ENCODE measurements at places on chromosomes 2 and 18. TPM values are rescaled to one million over a fixed set of nuclear protein-coding genes. Genes with fewer than 3 reads are reported as not detected.

GRCh38 chr18:13268158-13269012, 49.8 kb downstream of the LDLRAD4 start:
- H3K36me3 ChIP-seq = peaks cover 18% of the 10 kb centered on the region
- DNase-seq = no peak
- H3K4me1 ChIP-seq = peaks cover 47% of the 10 kb centered on the region
- H3K27me3 ChIP-seq = no peaks in the 10 kb centered on the region

Gene FN1
- total RNA-seq = 222 TPM

Gene GMCL1
- total RNA-seq = 14.1 TPM

- no peak for DNase-seq
- H3K27me3 ChIP-seq = no peaks in the 10 kb centered on the region
- no peak overlapping the region for H3K27ac ChIP-seq
- H3K36me3 ChIP-seq = no peaks in the 10 kb centered on the region
- H3K4me3 ChIP-seq = no peak overlapping the region
These were observed 233.7 kb downstream of the CALCRL start for GRCh38 chr2:187214306-187214705.

DNA sequence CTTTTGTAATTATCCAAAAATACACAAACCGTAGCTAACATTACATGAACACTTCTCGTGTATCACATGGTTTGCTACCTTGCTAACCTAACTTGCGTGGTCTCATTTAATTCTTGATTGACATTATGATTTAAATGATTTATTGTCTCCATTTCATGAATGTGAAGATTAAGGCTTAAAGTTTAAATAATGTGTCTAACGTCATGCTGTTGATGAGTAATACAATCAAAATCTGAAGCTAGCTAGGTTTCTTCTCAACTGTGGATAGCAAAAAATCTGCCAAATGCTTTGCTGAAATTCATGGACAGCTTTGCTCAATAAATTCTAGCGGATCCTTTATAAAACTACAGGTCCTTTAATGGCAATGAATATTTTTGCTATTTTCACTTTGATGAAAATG, 274.1 kb upstream of the MC4R start:
- no peak for DNase-seq
- no peak overlapping the region for H3K4me3 ChIP-seq
- no peaks in the 10 kb centered on the region for H3K36me3 ChIP-seq
- H3K27me3 ChIP-seq = no peaks in the 10 kb centered on the region
- no peaks in the 10 kb centered on the region for H3K4me1 ChIP-seq

- H3K36me3 ChIP-seq = no peaks in the 10 kb centered on the region
- no peak for DNase-seq
- H3K4me1 ChIP-seq = no peaks in the 10 kb centered on the region
- no peak overlapping the region for H3K27ac ChIP-seq
- no peak overlapping the region for H3K4me3 ChIP-seq
- no peaks in the 10 kb centered on the region for H3K27me3 ChIP-seq
These were observed 405.1 kb upstream of the CWC22 start for GRCh38 chr2:180412219-180412618.

DNA sequence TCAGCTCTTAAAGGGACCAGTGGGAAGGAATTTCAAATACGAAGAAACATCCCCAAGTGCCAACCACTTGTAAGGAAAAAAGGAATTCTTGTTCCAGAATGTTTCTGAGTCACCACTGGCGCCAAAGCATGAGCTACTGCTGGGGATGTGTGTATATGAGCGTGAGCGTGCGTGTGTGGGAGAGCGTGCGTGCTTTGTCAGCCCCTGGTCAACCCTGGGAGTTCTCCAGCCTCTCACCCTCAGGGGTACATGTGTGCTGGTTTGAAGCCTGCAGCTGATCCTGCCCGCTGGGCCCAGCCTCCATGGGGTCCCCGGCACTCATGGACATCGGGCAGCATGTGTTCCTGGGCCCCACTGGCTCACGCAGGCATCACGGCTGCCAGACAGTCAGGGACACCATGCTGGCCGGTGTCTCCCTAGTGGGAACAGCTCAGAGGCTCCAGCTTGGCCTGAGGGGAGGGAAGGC, 17.1 kb downstream of the HS6ST1 start:
- DNase-seq = no peak
- peaks cover 21% of the 10 kb centered on the region for H3K4me1 ChIP-seq
- no peaks in the 10 kb centered on the region for H3K27me3 ChIP-seq
- no peak overlapping the region for H3K4me3 ChIP-seq
- peaks cover 59% of the 10 kb centered on the region for H3K36me3 ChIP-seq

DNA sequence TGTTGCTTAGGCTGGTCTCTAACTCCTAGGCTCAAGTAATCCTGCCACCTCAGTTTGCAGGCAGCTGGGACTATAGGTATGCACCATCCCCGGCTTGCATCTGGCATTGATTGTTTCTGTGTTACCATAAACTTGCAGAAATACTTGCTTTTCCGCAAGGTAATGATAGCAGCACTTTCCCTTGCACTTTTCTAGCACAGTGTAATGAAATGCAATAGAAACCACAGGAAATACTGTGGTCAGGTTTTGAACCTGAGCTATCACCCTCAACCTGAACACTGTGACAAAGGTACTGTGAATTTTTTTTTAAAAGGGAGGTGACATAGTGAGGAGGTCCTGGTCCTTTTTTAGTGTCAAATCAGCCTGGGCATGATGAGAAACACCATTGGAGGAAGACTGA, 38.3 kb downstream of the DHRS9 start:
- DNase-seq = peak; percentile 86
- H3K27ac ChIP-seq = no peak overlapping the region
- H3K4me3 ChIP-seq = no peak overlapping the region
- no peaks in the 10 kb centered on the region for H3K27me3 ChIP-seq
- peaks cover 51% of the 10 kb centered on the region for H3K4me1 ChIP-seq
- no peaks in the 10 kb centered on the region for H3K36me3 ChIP-seq

DNA sequence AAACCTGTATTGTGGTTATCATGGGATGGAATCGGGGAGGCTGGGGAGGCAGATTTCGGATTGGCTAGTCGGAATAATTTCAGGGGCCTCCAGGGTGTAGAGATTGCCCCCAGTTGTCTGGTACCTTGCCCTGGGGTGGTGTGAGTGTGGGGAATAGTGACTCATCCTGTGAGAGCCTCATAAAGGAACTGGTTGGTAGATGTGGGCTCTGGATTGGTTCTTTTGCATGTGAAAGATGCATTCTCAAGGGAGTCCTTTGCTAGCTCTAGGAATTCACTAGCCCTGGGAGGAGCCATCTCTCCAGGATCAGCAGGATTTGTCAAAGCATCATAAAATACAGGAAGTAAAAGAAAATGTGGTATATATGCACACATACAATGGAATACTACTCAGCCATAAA, 331.6 kb downstream of the SETBP1 start:
- H3K4me3 ChIP-seq = no peak overlapping the region
- DNase-seq = no peak
- no peaks in the 10 kb centered on the region for H3K27me3 ChIP-seq
- H3K27ac ChIP-seq = no peak overlapping the region
- peaks cover 3% of the 10 kb centered on the region for H3K4me1 ChIP-seq

Gene COPS8
- 60.9 TPM for total RNA-seq

- H3K27ac ChIP-seq = no peak overlapping the region
- H3K27me3 ChIP-seq = no peaks in the 10 kb centered on the region
- no peak overlapping the region for H3K4me3 ChIP-seq
These were observed 27.0 kb upstream of the INO80D start for GRCh38 chr2:206112846-206113547.

GRCh38 chr2:15812187-15812780, 128.1 kb upstream of the MYCN start:
- peaks cover 6% of the 10 kb centered on the region for H3K4me1 ChIP-seq
- no peaks in the 10 kb centered on the region for H3K27me3 ChIP-seq
- H3K27ac ChIP-seq = no peak overlapping the region
- H3K36me3 ChIP-seq = no peaks in the 10 kb centered on the region
- H3K4me3 ChIP-seq = no peak overlapping the region

- DNase-seq = no peak
- H3K4me1 ChIP-seq = peaks cover 2% of the 10 kb centered on the region
- H3K4me3 ChIP-seq = no peak overlapping the region
These were observed 5.8 kb upstream of the PRELID3A start for GRCh38 chr18:12401881-12402280.

- H3K27me3 ChIP-seq = no peaks in the 10 kb centered on the region
- DNase-seq = no peak
- no peak overlapping the region for H3K27ac ChIP-seq
- no peak overlapping the region for H3K4me3 ChIP-seq
- no peaks in the 10 kb centered on the region for H3K4me1 ChIP-seq
- H3K36me3 ChIP-seq = no peaks in the 10 kb centered on the region
These were observed 54.0 kb upstream of the CYP1B1 start for GRCh38 chr2:38129987-38130386.

DNA sequence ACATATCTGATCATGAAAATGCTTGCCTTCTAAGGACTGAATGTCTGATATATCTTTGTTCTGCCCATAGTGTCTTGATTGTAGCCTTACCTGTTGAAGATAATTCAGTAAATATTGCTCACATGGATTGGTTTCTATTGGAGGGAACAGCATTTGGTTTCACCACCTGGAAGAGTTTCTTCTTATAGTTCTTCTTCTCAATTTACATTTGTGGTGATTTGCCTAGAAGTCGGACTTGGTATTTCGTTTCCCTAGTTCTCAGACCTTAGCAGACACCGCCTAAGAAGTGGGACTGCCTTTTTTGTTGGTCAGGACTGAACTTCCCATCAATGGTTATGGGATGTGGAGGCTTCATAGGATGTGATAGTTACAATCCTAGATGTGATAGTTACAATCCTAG, 20.2 kb downstream of the MGAT5 start:
- no peak for DNase-seq
- no peak overlapping the region for H3K4me3 ChIP-seq
- H3K27ac ChIP-seq = no peak overlapping the region
- peaks cover 12% of the 10 kb centered on the region for H3K36me3 ChIP-seq
- peaks cover 20% of the 10 kb centered on the region for H3K4me1 ChIP-seq
- H3K27me3 ChIP-seq = no peaks in the 10 kb centered on the region

GRCh38 chr2:160387558-160388262, 105.9 kb downstream of the RBMS1 start:
- H3K36me3 ChIP-seq = no peaks in the 10 kb centered on the region
- no peak overlapping the region for H3K4me3 ChIP-seq
- H3K4me1 ChIP-seq = peaks cover 20% of the 10 kb centered on the region
- H3K27me3 ChIP-seq = no peaks in the 10 kb centered on the region
- H3K27ac ChIP-seq = peak overlapping the region; percentile 70

DNA sequence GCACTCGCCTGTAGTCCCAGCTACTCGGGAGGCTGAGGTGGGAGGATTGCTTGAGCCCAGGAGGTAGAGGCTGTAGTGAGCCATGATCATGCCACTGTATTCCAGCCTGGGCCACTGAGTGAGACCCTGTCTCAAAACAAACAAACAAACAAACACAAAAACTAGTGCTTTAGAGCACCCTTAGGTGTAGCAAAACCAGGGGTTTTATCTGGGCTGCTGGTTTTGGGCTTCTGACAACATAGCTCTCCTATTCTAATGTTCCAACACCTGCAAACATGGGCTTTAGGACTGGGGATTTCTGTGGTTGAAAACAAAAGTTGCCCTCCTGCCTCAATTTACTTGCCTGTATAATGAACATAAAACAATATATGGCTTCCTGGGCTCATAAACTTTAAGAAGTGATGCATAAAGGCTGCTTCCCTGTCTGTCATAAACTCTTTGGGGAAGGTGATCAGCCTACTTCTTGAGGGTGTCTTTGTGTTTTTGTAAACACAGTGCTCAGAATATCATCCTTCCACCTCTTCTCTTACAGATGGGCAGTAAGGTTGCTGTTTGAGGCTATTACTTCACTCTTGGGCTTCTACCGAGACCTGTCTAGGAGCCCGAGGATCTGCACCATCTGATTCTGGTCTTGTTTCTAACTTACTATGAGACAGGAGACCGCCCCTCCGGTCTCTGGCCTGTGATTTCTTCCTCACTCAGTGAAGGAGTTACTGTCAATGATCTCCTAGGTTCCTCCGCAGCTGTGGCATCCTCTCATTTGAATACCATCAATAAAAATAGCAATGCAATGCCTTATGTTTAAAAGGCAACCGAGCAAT, 246.5 kb downstream of the MYCN start:
- H3K4me1 ChIP-seq = no peaks in the 10 kb centered on the region

Gene BMPR2
- total RNA-seq = 7.5 TPM

GRCh38 chr2:224882291-224883171, 159.7 kb downstream of the DOCK10 start:
- H3K36me3 ChIP-seq = peaks cover 77% of the 10 kb centered on the region
- DNase-seq = no peak
- H3K27me3 ChIP-seq = no peaks in the 10 kb centered on the region
- no peak overlapping the region for H3K27ac ChIP-seq
- no peaks in the 10 kb centered on the region for H3K4me1 ChIP-seq

Gene MOGAT1
- not detected for total RNA-seq

DNA sequence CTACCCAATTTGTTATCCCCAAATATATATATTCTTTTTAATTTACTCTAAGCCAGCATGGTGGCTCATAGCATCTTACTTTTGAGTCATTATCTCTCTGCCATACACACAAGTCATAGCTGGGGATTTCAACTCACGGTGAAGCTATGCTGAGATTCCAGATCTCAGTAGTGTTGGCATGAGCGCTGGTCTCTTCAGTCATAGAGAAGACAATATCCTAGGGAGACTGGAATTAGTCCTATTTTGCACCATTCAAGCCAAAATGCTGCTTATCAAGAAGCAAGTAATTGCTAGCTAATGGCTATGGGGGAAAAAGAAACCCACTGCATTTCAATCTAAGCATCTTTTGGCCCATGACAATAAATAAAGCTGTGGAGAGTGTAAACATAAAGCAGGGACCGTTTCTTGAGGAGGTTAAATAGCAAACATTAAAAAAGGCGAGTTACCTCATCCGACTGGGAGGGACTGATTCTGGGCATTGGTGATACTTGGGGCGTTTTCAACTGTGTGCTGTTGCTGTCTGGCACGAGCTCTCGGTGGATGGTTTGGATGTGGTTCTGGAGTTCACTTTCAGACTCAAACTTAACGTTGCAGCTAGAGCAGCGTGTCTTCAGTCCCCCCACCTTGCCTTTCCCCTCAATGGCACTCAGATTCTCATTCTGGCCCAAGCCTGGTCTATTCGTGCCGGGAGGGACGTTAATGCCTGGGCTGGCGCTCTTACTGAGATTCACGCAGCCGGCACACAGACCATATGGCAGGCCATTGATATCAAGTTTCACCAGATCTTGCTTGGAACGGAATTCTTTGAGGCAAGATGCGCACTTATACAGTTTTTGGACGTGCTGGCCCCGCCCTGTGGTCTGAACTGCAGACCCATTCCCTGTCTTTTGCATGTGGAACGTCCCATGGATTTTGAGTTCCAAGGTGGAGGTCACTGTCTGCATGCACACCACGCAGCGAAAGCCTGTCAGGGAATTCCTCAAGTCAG, 127.8 kb downstream of the ZNF521 start:
- H3K36me3 ChIP-seq = no peaks in the 10 kb centered on the region
- H3K4me3 ChIP-seq = no peak overlapping the region
- H3K27me3 ChIP-seq = no peaks in the 10 kb centered on the region
- H3K4me1 ChIP-seq = peaks cover 6% of the 10 kb centered on the region
- H3K27ac ChIP-seq = no peak overlapping the region
- DNase-seq = no peak

Gene ANKRD44
- total RNA-seq = 72.9 TPM

- no peaks in the 10 kb centered on the region for H3K36me3 ChIP-seq
- H3K4me3 ChIP-seq = no peak overlapping the region
- H3K27ac ChIP-seq = no peak overlapping the region
- peak; percentile 12 for DNase-seq
These were observed 20.4 kb downstream of the TPRKB start for GRCh38 chr2:73716543-73717250.

Gene COL6A3
- 28.8 TPM for total RNA-seq

Data from thymus (tissue), 14 donors.